ENCODE measurements at places on chromosomes 2 and 18.

DNA sequence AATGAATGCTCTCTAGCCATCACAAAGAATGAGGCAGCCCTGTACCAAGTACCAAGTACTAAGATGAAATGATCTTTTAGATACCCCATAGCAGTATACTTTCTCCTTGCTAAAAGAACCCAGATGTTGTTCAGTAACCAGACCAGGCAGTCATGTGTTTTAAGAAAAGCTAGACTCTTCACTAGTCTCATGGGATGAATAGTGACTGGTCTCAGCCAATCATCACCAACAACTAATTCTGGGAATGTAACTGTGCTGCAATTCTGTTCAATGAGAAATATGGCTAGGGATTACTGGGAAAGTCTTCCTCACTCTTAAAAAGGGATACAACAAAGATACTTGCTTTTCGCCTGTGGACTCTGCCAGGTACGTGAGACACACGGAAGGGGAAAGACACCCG, 29.5 kb downstream of the MBOAT2 start:
- DNase-seq: no peak

DNA sequence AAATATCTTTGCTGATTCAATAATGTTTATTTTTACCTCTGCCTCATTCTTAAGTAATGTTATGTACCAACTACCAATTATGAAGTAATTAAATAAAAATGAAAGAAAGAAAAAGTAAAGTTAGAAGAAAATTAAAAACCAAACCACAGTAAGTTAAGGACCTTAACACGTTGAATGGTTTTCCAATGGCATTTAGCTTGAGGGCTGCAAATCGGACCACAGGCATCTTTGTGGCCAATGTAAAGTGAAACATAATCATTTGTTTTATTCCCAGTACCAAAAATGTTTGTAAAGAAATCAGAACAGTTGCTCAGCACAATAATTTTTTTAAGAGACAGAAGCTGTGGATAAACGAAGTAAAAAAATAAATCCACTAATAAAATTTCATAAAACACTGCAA, 1455.5 kb upstream of the ZEB2 start:
- DNase-seq: no peak

GRCh38 chr2:232320443-232320803, 58.1 kb upstream of the ALPP start:
- no peak for DNase-seq

DNA sequence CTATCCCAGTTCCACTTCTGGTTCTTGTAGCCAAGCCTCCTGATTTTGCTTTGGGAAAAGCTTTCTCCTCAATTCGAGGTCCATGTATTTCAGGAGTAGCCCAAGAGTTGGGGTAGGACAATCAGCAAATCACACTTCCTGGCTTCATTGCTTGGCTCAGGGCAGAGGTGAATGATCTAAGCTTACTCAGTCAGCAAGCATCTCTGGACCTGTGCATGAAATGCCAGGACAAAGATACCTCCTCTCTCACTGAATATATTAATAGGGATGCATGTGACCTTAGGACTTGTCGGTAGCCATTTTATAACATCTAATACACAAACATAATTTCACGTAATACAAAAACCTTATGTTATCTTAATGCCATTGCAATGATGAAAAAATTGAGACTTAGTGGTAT, 373.1 kb downstream of the TGIF1 start:
- no peak for DNase-seq

DNA sequence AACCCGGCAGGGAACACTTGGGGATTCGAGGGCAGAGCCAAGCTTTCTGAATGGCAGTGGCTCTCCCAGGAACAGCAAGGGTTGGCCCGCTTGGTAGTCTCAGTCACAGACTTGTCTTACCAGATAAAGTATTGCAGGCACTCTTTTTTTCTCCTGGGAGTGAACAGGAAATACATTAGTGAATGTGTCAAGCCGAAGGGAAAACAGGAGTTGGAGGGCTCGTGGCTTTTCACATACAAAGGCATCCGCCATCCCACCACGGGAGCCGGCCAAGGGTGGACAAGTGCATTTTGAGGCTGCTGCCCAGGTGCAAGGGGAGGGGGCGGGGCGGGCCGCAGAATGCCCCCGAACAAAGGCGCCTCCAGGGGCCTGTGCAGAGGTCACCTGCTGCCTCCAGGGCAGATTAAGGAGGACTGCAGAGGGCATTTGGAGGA, 163.3 kb upstream of the SIX3 start:
- no peak for DNase-seq

DNA sequence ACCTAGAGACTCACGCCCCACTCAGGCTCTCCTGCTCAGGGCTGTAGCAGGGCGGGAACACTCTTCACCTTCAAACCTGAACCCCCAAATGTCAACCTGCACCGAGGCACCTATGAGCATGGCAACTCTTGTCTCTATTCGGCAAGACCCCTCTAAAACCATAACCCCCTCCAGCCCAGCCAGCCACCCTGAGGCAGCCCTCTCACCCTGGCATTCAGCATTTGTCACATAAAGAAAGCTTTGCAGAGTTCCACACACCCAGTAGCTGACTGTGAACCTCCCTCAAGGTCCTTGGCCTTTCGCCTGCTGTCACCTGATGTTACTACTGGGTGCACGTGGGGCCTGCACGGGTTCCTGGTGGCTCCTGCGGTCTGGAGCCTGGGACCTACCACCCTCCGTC, 97.2 kb upstream of the ALKAL2 start:
- no peak for DNase-seq

DNA sequence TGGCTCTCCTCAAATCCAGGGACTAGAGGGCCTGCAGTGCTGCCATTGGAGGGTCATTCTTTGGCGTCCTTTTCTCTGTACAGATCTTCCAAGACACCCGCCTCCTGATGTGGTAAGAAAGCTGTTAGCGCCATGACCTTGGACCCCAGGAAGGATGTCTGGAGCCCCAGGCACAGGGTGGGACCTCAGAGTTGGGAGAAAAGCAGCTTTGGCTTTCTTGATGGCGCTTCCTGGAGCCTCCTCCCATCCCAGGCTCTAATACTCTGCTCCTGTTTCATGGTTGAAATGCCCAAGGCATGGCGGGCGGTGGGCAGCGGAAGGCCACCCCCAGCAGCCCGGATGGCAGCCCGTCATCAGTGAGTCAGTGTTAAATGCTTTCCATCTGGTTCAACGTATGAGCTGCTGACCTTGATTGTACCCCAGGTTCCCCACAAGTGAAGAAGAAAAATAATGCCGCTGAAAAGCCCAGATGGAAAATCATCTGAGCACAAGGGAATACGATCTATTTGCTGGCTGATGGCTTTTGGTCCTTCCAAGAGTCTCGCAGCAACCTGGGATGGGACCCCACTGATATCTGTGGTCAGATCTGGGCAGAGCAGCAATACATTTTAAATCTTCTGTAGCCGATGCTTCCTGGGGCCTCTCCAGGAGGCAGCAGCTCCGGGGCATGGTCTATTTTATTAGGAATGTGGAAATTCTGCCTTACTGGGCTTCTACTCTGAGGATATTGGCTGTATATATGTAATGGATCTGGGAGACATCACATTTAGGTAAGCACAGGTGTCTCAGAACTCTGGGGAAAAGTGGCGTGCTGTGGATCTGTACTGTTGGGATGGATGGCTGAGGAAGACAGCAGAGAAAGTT, 15.1 kb downstream of the ACKR3 start:
- DNase-seq: no peak

- no peak for DNase-seq
Measured at GRCh38 chr18:25310045-25310444, 41.9 kb downstream of the ZNF521 start.

- no peak for DNase-seq
Measured at GRCh38 chr2:173862612-173863217, 102.5 kb downstream of the SP3 start.

DNA sequence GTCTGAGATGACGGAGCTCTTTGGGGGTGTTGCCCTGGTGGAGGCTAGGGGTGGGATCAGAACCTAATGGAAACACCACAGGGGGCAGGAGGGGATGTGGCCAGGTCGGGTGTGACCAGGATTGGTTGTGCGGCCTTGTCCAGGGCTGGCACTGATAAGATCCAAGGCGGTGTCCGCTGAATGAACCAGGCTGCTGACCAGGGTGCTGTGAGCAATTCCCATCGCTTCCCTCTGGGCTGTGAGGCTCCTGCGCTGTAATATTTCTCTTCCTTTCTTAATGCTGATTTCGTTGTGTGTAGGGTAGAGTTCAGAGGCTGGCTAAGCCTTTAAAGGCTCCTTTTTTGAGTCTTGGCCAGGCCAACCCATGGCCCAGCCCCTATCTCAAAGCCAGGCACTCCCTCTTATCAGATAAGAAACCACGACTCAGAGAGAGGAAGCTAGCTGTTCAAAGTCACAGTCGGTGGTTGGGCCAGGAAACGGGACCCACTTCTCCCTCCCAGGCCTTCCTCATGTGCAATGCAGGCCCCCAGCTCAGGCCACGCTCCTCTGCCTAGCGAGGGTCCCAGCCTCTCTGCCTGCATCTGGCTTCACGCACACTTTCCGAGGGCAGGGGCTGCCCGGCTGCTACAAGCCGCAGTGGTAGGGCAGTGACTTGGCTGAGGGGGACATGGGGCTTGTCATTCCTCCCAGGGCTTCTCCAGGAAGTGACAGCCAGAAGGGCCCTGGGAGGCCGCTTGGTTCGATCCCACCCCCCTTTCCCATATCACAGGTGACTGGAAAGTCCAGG, 26.0 kb upstream of the FOSL2 start:
- DNase-seq: peak; percentile 66

- no peak for DNase-seq
Measured at GRCh38 chr2:31271851-31272267, 37.9 kb downstream of the EHD3 start.

GRCh38 chr2:40169430-40169829, 282.5 kb downstream of the SLC8A1 start:
- DNase-seq: no peak

- peak; percentile 23 for DNase-seq
Measured at GRCh38 chr2:45264227-45265225, 255.3 kb upstream of the SIX2 start.

GRCh38 chr18:79372991-79373390, 22.7 kb upstream of the NFATC1 start:
- no peak for DNase-seq

DNA sequence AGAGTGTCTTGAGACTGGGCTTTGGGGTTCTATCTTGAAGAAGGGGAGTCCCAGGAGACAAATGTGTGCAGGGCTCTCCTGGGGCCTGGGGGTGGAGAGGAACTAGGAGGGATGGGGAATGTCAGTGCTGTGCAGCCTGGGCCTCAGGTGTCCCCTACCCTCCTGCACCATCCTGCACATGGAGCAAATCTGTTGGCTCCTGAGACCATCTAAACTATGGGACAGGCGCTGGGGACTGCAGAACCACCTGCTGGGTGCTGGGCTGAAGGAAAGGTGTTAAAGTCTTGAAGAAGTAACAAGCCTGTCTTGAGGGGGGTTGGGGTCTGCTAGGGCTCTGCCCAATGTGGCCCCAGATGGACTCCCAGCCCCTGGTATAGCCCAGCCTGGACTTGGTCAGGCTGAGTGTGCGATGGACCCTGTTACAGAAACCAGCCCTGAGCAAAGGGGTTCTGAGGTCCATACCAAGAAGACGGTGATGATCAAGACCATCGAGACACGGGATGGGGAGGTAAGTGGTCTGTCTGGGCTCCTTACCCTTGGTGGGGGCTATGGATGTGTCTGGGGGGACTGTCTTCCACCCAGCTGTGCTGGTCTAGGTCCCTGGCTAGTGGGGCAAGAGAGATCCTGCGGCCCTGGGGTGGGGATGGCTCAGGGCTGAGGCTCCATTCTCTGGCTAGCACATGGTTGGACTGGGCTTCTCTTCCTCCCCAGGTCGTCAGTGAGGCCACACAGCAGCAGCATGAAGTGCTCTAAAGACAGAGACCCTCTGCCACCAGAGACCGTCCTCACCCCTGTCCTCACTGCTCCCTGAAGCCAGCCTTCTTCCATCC, 7.3 kb downstream of the DES start:
- no peak for DNase-seq

DNA sequence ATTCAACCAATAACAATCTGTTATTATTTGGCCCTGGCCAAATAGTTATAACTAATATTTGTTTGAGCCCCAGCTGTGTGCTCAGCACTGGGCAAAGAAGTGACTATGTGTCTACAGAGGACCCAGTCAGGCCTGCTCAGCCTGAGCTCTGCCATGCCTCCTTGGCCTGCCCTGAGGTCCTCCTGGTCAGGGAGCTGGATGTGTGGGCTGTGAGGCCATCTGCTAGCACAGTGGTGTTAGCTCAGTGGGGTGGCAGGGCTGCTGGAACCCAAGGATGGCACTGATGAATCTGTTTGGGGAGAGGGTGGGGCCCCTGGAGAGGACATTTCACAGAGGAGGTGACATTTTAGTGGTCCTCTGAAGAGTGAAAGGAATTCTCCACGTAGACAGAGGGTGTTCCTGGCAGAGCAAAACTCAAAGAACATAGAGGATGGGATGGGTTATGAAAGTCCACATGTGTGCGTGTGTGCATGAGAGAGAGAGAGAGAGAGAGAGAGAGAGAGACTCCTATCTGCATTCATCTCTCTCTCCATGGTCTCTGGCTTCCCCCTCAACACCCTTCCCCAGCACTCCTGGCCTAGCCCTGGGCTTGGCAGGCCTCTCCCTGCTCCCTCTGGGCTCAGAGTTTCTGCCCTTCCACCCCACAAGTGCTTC, 21.2 kb upstream of the ATOH8 start:
- DNase-seq: no peak

- DNase-seq: no peak
Measured at GRCh38 chr2:162266460-162266760, 23.2 kb upstream of the FAP start.

DNA sequence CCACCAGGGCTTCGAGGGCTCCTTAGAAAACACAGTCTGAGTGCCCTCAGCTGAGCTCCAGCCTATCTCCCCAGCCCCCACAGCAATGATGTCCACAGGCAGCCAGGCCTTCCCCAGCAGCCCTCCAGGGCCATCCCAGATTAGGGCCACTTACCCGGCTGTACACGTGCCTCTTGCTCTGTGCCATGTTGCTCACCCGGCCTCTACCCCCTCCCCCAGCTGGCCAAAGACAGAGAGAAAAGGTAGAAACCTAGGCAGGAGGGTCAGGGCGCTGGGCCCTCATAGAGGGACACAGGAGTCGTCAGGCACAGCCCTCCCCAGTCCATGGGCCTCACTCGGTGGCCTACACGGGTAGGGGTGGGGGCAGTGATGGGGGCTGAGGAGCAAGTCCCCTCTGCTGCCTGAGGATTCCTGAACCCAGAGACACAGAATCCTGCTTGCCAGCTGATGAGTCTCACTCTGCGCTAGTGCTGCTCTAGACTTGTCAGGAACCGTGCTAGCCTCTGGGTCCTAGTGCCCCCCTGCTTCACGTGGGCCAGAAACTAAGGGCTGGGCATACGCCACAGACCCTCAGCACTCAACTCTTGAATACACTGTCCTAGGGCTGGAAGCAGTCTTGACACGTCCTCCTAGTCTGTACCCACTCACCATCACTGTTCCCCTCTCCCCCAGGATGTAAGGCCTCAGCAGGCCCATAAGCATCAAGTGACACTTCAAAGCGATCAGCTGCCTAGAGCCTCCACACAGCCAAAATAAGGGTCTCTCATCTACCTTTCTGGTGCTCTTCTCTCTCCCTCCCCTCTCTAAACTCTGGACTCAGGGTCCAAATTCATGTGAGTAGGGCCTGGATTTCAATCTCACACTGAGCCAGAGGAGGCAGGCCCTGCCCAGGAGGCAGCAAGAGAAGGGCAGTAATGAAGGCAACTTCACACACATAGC, at the start of gene DCTN1:
TSS of gene DCTN1 (minus strand) at position 461 of the 939 bp plus-strand sequence. CDS start at position 187, 274 bp downstream.
- DNase-seq: no peak

GRCh38 chr2:61689568-61689967, 151.4 kb upstream of the XPO1 start:
- DNase-seq: no peak

Data from activated T-cell treated with anti-CD3 and anti-CD28 coated beads, Interleukin-2, amount 50 U/mL, for 48 hours (primary cell).